Activated naive CD4-positive, alpha-beta T cell treated with anti-CD3 and anti-CD28 coated beads for 36 hours (primary cell): ENCODE measurements at places on chromosomes 2 and 18. TPM values are rescaled to one million over a fixed set of nuclear protein-coding genes. Genes with fewer than 3 reads are reported as not detected.

GRCh38 chr2:109049022-109049421 lies 60.0 kb upstream of the EDAR start:
- no peak for DNase-seq

GRCh38 chr2:63652652-63652985 lies 63.9 kb downstream of the MDH1 start:
- no peak for DNase-seq

Gene CHN1
- 3.3 TPM for total RNA-seq

GRCh38 chr2:30157616-30158015 lies 10.8 kb downstream of the YPEL5 start:
- DNase-seq, result no peak

DNA sequence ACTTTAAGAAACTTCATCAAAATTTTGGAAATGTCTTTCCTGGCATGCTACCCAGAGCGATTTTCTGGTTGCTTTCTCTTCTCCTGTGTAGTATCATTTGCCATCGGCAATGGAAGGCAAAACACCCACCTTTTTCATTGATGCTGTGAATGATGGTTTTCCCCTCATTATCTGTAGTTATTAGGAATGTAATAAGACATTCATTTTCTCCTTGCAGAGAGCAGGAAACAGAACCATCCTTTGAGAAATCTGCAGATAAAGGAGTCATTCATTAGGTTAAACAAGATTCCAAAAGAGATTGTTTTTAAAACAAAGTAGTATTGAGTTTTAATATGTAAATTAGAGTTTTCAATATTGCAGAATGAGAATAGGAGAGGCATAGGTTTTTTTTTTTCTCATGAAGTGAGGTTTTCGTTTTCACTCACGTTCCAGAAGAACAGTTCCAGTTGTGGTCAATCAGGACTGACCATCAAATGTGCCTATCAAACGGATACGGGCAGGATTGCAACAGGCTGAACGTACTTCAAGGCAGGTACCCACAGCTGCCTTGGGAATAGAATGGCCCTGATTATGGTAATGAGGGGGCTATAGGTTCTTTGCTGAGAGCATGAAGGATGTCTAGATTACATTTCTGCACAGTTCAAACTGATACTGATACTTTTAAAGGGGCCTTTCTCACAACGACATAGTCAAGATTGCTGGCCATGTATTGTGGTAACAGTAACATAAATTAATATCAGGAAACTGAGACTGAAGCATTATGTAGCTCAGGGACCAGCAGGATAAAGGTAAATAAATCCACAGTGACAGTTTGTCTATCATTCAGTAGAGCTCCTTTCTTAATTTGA lies 49.8 kb upstream of the PLA2R1 start:
- DNase-seq, result no peak

DNA sequence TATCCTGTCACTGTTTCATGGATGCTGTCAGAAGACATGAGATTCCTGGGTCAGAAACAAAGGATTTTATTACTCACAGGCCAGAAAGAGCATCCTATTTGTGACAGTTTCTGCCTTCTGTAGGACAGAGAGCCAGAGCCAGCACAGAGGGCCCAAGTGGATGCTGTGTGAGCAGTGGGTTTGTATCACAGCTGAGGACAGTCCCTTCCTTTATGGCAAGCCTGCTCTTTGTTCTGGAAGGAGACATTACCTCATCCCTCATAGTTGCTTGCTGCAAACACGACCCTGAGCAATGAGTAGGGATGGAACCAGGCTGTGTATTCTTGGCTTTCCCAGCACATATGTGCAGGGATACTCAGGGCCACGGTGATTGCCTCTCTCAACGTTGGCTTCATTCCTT lies 41.6 kb downstream of the ARHGEF4 start:
- DNase-seq, result no peak

Gene DLX2
- not detected for total RNA-seq

Gene OXER1
- total RNA-seq, result 0.14 TPM

Gene SERPINB8
- total RNA-seq, result 11.7 TPM

- no peak for DNase-seq
Measured at GRCh38 chr18:79496237-79496977, 100.7 kb downstream of the NFATC1 start.

DNA sequence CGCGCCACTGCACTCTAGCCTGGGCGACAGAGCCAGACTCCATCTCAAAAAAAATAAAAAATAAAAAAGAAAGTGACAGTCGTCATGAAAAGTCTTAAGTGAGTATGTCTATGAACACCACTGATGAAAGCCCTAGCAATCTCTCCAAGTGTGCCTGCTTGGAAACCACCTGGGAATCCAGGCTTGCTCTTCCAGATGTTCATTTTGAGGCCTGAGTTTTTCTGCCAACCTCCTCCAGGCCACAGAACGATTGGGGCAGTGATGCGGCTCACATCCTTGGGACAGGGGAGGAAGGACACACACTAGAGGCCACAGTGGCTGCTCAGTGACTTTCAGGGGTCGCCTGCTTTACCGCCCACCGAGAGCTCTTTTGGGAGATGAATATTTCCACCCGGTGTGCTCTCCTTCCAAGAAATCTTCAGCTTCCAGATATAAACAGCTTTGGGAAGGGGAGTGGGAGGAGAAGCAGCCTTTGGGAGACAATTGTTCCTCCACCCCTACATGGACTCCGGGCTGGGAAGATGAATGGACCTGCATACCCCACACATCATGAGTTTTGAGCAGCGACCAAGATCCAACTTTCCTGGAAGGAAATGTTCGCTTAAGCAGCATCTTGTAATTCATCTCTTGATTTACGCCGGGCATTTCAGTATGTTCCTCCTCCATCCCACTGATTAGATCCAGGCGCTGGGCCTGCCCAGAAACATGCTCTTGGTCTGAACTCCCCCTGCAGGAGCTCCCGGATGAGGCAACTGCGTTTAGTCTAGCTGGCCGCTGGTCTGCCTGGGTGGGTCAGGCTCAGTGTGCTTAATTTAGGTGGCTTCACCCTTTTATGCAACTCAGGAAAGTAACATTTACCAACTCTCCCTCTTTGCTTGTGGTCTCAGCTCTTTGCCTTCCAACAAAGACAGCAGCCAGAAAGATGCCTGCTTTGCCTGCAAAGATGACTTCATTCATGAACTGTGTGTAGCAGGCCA lies 6.2 kb upstream of the ARMC9 start:
- DNase-seq, result no peak

GRCh38 chr2:96897491-96898134 lies 27.7 kb upstream of the SEMA4C start:
- no peak for DNase-seq

GRCh38 chr2:130387071-130387400 lies 31.2 kb downstream of the PTPN18 start:
- no peak for DNase-seq

Gene CLEC4F
- total RNA-seq, result not detected

DNA sequence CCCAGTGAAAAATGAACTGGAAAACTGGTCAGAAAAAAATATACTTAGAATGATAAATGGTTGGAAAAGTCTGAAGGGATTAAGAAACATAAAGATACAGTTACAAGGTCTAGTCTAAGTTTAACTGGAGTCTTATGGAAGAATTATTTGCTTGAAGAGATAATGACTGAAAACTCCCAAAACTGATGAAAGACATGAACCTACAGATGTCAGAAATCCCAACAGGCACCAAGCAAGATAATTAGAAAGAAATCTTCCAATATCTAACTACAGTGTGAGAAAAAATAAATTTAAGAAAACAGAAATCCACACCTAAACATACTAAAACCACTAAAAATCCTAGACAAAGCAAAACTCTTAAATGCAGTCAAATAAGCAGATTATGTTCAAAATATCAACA lies 19.4 kb downstream of the SS18 start:
- no peak for DNase-seq

DNA sequence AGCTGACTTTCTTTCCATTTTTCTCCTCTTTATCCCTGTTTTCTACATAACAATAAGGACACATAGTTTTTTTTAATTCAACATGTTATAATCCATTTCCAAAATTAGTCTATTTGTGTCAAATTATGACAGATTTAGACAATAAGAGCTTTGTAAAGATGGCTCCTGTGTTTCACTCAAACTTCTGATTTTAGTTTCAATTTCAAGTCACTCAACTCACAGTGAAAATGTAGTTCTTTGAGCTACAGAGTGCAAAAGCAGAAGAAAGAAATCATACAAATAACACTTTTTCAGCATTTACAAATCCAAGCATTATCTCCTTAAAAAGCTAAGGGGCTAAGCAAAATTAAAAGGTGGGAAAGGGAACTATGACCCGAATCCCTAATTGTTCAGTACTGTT lies 340.7 kb upstream of the TRIB2 start:
- no peak for DNase-seq
